ENCODE measurements at places on chromosomes 3 and 15.

DNA sequence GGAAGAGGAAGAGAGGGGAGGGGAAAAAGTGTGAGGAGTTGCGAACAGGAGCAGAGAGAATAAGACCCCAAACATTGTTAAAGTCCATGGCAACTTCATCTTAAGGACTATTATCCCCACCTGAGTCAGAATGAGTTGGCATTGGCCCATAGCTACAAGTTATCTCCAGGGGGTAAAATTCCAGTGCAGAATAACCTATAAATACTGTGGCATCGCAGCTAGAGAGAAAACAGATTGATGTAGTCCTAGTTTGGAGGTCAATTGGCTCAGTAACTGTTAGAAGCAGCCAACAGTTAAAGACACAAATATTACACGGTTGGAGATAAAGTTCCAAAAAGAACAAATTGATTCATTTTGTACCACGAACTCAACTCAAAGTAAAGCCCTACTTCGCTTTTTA, 313.9 kb upstream of the CCDC54 start:
- no peak for DNase-seq

DNA sequence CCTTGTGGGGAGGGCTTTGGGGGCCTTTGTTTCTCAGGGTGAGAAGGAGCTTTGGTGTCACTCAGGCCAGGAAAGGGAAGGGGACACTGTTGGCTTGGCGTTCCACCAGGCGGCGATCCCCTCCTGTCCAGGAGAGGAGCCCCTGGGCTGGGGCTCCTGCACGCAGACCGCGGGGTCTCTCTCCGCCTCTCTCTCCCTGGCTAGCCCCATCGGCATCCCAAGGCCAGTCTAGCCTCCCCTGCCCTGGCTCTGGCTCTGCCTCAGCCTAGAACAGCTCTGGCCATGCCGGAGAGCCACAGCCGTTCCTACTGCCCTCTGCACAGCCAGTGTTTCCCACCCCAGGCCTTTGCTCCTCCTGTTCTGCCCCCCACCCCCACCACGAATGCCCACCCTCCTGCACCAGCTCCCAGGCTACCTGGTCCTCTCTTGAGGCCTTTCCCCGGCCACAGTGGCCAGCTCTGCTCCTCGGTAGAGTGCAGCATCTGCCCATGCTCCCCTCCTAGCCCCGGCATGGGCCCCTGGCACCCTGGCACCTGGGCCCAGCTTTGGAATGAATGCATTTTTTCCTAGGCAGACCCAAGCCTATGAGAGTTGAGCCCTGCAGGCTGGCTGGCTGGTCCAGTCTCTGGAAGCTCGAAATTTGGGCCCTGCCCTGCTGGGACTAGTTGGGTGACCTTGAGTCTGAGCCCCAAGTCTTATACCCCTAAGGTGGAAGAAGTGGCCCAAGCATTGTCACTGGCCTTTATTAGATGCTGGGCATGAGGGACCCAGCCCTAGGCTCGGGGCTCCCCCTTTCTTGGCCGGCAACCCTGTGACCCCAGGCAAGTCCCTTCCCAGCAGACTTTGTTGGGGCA, 2.4 kb downstream of the PLXNA1 start:
- DNase-seq: no peak

GRCh38 chr3:141412936-141413354, 44.6 kb downstream of the ZBTB38 start:
- DNase-seq: no peak

GRCh38 chr3:174199696-174200095, 659.4 kb upstream of the NAALADL2 start:
- DNase-seq: no peak

DNA sequence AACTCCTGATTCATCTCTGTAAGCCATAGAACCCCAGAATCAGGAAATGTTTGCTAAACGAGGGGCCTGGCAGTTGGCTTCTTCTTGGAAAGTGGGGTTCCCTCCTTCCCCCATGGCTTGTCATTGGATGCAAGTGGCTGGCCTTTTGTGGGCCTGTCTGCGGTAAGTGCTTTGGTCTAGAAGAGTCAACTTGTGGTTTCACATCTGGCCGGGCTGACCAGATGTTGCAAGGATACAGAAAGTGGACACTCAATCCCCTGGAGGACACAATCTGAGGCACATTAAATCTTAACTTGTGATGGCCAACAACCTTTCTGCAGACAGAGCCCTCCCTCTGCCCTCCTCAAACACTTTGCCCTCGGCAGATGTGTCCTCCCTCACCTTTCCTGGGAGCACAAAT, 1.1 kb downstream of the FAH start:
- DNase-seq: no peak

DNA sequence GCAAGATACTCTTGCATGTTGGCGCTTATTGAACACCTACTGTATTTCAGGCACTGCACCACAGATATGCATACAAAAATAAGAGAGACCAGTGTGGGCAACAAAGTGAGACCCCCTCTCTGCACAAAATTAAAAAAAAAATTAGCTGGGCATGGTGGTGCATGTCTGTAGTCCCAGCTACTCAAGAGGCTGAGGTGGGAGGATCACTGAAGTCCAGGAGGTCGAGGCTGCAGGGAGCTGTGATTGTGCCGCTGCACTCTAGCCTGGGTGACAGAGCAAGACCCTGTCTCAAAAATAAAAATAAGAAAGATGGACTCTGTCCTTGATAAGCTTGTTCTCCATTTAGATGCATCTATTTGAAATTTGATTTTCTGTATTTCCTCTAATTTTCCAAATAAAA, 20.8 kb downstream of the FEM1B start:
- no peak for DNase-seq

DNA sequence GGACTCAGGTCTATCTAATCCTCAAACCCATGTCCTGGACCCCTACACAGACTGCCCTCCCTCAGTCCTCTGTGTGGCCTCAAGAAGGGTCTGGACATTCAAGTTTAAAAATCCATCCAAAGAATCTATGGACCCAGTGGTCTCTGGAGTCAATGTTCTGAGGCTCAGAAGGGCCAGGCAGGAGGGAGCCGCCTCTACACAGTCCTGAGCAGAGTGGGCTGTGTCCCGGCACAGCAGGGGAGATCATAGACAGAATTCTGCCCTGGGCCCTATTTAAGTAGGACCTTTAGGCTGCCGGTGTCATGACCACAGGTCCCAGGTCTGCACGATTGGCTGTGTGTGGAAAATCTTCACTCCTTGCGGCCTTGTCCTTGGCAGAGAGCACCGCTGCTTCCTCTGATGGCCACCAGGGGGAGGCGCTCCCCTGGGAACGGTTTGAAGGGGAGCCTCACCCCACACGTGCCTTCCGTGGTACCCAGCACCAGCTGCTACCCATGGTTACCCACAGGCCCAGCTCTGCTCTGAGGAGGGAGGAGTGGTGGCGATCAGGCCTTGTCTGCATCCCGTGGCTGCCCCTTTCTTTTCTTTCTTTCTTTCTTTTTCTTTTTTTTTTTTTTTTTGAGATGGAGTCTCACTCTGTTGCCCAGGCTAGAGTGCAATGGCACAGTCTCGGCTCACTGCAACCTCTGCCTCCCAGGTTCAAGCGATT, 37.9 kb downstream of the CHRD start:
- DNase-seq: peak; percentile 78
